Left renal pelvis (tissue), 4 donors: ENCODE measurements at places on chromosomes 1 and 21. TPM values are rescaled to one million over a fixed set of nuclear protein-coding genes. Genes with fewer than 3 reads are reported as not detected.

- no peak for DNase-seq
Measured at GRCh38 chr1:202162047-202162417, 1.6 kb upstream of the PTPN7 start.

GRCh38 chr1:112501810-112502641, 6.7 kb upstream of the WNT2B start:
- DNase-seq = no peak

DNA sequence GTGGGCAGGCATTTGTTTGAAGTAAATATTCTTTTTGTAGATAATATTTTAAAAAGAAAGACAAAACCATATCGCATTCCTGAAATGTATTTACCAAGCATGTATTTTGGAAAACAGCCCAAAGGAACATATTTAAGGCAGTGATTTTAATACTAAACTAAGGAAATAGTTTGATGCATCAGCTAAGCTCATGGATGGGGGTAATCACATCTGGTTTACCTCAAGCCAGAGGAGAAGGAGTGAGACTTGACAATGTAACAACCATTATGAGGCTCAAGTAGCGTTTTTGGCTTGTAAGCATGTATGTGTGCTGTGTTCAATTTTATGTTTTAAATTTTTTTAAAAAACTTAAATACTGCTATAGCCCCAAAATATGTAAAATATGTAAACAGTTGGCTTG, 390.5 kb downstream of the DISC1 start:
- DNase-seq = no peak

DNA sequence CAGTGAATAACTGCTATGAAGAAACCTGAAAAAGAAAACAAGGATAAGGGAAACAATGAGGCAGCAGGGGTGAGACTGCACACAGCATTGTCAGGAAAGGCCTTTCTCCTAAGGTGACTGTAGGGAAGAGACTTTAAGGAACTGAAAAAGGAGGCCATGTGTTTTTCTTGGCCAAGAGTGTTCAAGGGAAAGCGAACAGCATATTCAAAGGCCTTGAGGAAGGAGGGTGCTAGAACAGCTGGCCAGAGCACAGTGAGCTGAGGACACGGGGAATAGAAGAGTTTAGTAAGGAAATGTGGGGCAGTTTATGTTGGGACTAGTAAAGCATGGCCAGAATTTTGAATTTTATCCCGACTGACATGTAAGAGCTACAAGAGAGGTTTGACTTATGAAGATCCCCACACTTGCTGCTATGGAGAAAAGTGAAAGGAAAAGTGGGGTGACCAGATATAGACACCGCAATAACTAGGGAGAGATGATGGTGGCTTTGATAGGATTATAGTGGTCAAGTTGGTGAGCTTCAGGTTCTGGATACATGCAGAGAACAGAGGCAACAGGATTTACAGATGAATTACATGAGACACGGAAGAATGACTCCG, 1.4 kb downstream of the RWDD2B start:
- DNase-seq = no peak

- no peak for DNase-seq
Measured at GRCh38 chr1:1225913-1226312, 5.9 kb downstream of the SDF4 start.

- DNase-seq = no peak
Measured at GRCh38 chr1:65393928-65394327, 26.5 kb upstream of the LEPR start.

DNA sequence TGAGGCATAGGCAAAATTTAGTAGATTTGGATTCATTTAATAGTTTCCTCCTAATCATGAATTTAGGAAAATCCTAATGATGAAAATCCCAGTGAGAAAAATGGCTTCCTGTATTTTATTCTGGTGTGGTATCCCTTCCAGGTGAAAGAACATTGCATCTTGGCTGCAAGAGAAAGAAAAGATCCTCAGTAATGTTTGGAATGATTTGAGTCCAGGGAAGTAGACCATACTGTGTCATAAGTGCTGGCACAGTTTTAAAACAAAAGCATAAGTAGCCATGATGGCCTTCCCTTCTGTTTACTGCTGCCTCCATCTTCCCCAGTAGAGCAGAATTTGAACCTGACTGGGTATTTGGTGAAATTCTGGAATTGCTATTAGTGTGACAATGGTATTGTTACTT, 52.8 kb downstream of the CACHD1 start:
- no peak for DNase-seq

GRCh38 chr21:38798481-38798882, 7.2 kb upstream of the ETS2 start:
- no peak for DNase-seq

GRCh38 chr1:46244656-46245371, 2.7 kb upstream of the RAD54L start:
- DNase-seq = no peak

DNA sequence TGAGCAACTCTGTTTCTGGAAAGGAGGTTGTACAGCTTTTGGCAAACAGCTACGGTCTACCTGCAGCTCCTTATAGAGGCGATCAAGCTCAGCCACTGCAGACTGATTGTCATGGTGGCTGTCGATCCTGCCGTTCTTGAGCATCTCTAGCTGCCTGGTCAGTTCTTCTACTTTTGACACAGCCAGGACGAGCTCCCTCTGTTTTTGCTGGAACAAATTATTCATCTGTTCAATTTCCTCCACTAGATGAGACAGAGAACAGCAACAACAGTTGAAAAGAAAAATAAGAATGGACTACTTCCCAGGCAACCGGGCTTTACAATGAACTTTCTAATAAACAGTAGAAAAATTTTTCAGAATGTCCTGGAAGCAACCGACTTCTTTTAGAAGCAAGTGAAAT, 42.5 kb downstream of the TP53BP2 start:
- DNase-seq = no peak

GRCh38 chr1:215263636-215264035, 181.1 kb downstream of the KCNK2 start:
- no peak for DNase-seq

DNA sequence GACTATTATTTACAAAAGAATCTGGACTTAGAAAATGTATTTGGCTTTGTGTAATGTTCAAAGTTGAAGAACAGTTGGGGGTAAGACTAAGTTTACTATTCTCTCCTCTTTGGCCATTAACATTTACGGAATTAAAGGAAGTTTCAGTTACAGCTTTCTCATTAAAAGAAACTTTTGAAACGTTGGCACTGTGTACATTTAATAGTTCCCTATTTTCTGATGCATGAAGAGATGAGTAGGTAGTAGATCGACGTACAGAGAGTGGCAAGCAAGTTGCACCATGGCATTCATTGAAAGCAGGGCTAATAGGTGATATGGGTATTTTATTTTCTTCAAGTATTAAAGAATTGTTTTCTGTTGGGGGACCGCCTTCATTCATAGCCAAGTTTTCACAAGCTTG, 3.2 kb downstream of the ASPM start:
- no peak for DNase-seq

GRCh38 chr1:153519242-153519641, 16.5 kb downstream of the S100A6 start:
- DNase-seq = no peak

DNA sequence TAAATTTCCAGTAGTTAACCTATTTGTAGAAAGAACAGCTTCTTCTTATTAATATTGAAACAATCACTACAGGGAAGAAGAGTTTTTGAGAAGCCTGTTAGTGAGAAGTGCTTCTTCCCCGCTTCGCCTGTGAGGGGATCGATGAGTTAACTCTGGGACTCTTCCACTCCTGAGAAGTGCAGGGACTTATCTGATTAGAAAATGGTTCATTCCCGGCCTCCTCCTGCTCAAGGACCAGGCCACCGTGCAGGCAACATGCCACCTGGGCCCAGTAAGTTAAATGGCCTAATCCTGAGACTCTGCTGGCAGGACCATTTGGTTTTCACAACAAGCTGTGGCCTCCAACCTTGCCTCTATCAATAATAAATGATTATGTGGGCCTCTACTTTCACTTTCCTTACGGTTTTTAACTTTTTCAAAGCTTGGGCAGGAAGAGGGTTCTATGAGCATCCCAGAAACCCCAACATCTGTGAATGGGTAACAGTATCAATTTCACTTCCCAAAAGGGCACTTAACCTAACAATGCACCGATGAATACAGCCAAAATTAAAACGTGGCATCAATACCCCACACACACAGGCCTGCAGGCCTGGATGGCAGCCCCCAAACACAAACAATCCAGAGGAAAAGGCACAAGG, 33.1 kb downstream of the SIPA1L2 start:
- no peak for DNase-seq

DNA sequence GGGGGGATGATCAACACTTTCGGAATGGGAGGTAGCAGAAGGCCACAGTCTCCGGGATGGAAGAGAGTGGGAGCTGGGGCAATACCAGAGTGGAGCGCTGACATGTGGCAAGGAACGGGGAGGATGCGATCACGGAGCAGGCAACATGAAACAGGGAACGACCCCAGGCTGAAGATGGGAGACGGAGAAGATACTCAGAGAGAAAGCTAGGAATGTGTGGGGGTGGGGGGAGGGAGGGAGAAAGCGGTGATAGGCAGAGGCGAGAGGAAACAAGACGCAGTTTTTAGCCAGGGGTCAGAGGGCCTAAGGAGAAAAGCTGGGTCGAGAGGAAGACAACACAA, 577 bp downstream of the RAB3GAP2 start:
- DNase-seq = peak; percentile 19

DNA sequence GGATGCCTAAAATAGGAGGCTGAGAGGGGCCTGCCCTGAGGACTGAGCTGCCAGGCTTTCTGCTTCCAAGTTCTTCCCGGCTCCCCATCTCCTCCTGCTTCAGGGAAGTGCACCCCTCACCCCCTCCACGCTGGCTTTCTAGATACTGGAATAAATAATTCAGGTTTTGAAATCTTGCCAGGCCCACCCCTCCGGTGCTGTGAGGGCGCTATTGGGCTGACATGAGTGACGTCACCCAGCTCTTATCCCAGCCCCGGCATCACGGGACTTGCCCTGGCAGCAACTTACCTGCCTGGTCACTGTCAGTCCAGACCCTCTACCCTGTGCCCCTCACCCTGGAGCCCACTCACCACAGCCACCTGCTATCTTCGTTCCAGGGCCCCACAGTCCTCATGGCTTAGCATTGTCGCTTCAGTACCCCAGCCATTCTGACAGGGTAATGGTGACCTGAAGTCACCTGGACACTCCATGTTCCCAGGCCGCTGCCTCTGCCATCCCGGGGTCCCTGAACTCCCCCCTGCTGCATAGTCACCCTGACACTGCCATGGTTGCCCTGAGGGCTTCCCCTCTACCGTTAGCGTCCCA, 819 bp upstream of the GPR3 start:
- no peak for DNase-seq

- DNase-seq = no peak
Measured at GRCh38 chr1:93608187-93609109, 73.2 kb downstream of the BCAR3 start.

- DNase-seq = no peak
Measured at GRCh38 chr1:234925440-234926263, 203.0 kb downstream of the TOMM20 start.

GRCh38 chr1:163271535-163271934, 50.2 kb upstream of the NUF2 start:
- no peak for DNase-seq

DNA sequence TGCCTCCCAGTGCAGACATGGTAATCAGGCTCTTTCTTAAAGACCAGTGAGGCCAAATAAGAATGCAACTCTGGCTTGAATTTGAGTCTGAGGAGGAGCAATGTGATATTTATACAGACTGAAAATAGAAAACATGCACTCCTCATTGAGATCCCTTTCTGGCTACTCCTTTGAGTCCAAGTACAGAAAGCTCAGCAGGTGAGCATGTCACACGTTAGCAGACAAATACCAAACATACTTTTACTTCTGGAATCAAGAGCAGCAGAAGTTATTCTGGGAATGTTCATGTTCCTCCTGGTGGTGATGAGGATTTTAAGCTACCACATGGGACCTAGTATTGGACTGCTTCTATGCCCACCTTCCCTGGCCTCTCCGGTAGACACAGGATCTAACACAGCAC, 48.3 kb downstream of the PGBD5 start:
- DNase-seq = no peak

GRCh38 chr1:19035377-19036040, 79.0 kb upstream of the IFFO2 start:
- DNase-seq = no peak

- no peak for DNase-seq
Measured at GRCh38 chr1:22420455-22421053, 31.1 kb upstream of the ZBTB40 start.

DNA sequence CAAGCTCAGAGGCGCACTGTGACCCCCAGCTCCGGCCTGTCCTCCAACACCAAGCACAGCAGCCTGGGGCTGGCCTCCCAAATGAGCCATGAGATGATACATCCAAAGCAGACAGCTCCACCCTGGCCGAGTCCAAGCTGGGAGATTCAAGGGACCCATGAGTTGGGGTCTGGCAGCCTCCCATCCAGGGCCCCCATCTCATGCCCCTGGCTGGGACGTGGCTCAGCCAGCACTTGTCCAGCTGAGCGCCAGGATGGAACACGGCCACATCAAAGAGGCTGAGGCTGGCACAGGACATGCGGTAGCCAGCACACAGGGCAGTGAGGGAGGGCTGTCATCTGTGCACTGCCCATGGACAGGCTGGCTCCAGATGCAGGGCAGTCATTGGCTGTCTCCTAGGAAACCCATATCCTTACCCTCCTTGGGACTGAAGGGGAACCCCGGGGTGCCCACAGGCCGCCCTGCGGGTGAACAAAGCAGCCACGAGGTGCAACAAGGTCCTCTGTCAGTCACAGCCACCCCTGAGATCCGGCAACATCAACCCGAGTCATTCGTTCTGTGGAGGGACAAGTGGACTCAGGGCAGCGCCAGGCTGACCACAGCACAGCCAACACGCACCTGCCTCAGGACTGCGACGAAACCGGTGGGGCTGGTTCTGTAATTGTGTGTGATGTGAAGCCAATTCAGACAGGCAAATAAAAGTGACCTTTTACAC, 29.1 kb downstream of the SLC19A1 start:
- DNase-seq = no peak

- DNase-seq = no peak
Measured at GRCh38 chr1:81562934-81563333, 237.8 kb upstream of the ADGRL2 start.

GRCh38 chr1:184532199-184532598, 145.4 kb downstream of the C1orf21 start:
- DNase-seq = no peak

HAO2 gene
- 100 TPM for polyA plus RNA-seq

MIXL1 gene
- 0.40 TPM for polyA plus RNA-seq

FUBP1 gene
- polyA plus RNA-seq = 304 TPM

GPR153 gene
- polyA plus RNA-seq = 6.3 TPM

SYCP1 gene
- 0.36 TPM for polyA plus RNA-seq

COL8A2 gene
- 1.8 TPM for polyA plus RNA-seq

TNFRSF1B gene
- polyA plus RNA-seq = 7.6 TPM

FCMR gene
- polyA plus RNA-seq = 2.3 TPM
